NCI-H1092 treated with DMSO at 0.1 percent for 48 hours (cell line): ENCODE measurements at places on chromosomes 2 and 18.

- DNase-seq, result no peak
These were observed 142.6 kb downstream of the COPS8 start for GRCh38 chr2:237228281-237228625.

DNA sequence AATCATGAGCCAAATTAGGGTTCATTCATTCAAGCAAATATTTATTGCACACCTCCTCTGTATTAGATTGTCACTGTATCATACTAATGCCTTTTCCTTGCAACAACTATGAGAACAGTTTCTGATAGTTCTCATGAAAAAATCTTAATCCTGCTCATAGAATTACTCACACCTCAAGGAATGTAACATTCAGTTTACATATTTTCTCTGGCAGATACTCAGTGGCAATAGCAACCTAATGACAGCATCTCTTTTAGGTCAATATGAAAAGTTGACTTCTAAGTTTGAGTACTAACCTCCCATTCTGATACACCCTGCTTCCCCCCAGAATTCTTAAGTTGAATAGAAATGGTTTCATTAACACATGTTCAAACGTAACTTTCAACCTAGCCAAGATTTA lies 132.0 kb downstream of the VWC2L start:
- DNase-seq, result no peak

DNA sequence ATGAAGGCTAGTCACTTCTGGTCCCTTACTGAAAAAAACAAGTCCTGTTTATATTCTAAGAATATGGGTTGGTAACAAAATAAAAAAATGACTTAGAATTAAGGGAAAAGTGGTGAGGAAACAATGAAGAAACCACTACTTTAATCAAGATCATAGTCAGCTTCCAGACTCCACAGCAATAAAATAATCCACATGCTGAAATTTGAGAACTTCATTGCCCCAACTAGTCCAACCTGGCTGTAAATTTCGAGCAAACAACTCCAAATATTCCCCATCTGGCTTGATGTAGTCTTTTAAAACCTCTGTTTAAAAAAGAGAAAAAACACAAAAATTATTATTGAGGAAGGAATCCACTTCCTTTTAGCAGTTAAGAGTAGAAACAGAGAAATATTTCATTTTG lies 32.5 kb downstream of the METTL4 start:
- peak; percentile 18 for DNase-seq

DNA sequence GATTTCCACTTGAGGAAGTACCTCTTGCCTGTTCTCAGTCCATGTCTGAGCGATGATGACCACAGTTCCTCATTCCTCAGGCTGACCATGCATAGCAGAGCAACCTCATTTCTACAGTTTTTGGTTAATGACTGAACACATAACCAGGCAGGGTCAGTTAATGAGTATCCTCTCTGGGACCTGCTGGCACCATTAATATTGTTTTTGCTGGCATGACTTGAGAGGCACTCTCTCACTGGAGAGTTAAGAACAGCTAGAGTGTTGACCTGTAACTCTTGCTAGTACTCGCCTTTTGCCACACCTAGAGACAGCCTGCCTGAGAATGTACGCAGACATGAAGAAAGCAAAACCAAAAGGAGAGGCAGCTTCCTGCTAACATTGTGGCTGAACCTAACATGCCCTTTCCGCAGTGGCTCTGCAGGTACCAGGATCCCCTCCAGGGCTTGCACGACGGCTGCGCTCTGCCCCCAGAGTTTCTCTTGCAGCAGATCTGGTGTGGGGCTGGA lies 23.9 kb downstream of the PECR start:
- no peak for DNase-seq

GRCh38 chr18:22466608-22467395 lies 49.1 kb upstream of the CTAGE1 start:
- DNase-seq, result no peak
